ENCODE measurements at places on chromosomes 12 and 14.
A peak's percentile ranks its signal among the peaks of the same experiment; 100 is the strongest.

DNA sequence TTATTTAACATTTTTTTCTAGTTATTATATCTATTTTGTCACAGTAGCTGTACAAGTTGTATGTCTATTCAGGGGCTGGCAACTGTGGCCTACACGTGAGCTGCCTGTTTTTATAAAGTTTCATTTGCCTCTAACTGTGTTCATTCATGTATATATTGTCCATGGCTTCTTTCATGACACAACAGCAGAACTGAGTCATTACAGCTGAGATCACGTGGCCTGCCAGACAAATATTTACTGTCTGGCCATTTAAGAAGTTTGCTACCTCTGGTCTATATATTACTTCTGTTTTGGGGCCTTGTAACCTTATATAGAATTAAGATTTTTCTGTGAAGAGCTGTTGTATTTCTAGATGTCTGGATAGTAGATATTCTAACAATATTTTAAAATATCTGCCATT, 37.9 kb downstream of the KIAA0586 start:
- no peak overlapping the region for H3K27ac ChIP-seq
- H3K4me3 ChIP-seq, result no peak overlapping the region
- peaks cover 15% of the 10 kb centered on the region for H3K4me1 ChIP-seq
- peak; percentile 91 for DNase-seq
- peaks cover 45% of the 10 kb centered on the region for H3K36me3 ChIP-seq

DNA sequence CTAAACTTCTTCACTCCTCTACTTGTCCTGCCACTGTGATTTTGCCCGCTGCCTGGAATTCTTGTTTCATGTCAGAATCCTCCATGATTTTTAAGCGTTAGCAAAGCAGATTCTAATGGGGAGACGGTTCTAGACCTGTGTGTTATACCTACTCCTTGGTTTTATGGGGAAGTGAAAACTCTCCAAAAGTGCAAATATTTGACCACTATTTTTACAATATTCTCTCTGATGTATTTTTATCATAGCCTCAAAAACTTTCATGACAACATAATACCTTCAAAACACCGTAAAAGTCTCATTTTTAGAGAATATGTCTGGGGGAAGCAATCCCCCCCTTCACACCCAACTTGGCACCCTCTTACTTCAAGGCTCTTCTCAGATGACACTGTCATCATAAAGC, 12.9 kb upstream of the KRAS start:
- peaks cover 19% of the 10 kb centered on the region for H3K27me3 ChIP-seq
- no peak overlapping the region for H3K27ac ChIP-seq
- H3K36me3 ChIP-seq, result no peaks in the 10 kb centered on the region
- no peaks in the 10 kb centered on the region for H3K4me1 ChIP-seq
- no peak overlapping the region for H3K4me3 ChIP-seq

DNA sequence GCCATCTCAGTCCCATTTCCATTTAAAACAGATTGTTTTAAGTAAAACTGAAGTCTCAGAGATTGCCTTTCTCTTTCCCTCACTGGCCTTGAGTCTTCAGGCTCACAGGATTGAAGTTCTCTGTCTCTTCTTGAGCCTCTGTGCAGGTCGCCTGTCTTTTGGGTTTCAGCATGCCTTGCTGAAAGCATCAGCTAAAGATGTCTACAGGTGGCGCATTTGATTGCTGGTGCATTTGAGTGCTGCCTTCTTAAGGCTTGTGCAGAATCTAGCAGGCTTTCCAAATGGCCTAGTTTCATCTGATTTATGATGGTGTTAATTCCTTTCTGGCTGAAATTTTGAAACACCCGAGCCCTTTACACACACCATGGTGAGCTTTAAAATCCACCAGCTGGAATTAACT, 1062.2 kb upstream of the FBXO33 start:
- no peak overlapping the region for H3K4me3 ChIP-seq
- H3K27ac ChIP-seq, result no peak overlapping the region
- H3K27me3 ChIP-seq, result no peaks in the 10 kb centered on the region
- DNase-seq, result peak; percentile 8

DNA sequence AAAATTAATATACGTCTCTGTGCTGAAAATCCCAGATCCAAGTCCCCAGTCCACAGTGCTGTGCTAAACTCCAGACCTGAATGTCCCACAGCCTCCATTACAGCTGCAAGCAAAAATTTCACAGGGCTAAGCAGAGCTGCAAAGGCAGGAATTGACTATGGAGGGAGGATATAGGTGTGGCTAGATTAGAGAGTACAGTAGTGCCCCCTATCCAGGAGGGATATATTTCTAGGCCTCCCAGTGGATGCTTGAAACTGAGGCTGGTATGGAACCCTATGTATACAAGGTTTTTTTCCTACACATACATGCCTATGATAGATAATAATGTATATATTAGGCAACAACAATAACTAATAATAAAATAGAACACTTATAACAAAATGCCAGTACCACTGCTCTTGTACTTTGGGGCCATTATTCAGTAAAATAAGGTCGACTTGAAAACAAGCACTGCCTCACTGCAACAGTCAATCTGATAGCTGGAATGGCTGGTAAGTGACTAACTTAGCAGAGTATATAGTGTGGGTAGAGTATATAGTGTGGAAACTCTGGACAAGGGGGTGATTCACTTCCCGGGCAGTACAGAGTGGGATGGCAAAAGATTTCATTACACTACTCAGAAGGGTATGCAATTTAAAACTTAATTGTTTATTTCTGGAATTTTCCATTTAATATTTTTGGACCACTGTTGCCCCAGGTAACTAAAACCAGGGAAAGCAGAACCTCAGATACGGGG, 82.7 kb downstream of the C14orf132 start:
- DNase-seq, result no peak
- peaks cover 3% of the 10 kb centered on the region for H3K27me3 ChIP-seq
- H3K27ac ChIP-seq, result no peak overlapping the region
- no peaks in the 10 kb centered on the region for H3K4me1 ChIP-seq

DNA sequence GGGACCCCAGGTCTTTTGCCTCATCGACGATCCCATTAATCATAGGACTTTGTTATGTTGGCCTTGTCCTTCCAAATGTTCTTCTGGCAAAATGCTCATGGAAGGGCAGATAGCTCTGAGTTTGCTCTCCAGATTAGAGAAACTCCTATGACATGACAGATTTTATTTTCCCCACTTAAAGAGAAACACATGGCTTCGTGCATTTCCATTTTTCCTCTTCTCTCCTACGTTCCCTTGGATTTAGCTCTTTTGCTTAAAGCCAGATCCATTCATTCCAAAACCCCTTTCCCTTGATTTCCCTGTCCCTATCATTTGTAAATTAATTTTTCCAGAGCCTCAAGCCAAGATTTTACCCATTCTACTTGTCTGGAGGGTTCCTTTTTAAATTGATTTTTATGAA, 2.9 kb downstream of the PRIMA1 start:
- H3K36me3 ChIP-seq, result no peaks in the 10 kb centered on the region
- peaks cover 55% of the 10 kb centered on the region for H3K27me3 ChIP-seq
- no peak overlapping the region for H3K27ac ChIP-seq
- no peaks in the 10 kb centered on the region for H3K4me1 ChIP-seq

DNA sequence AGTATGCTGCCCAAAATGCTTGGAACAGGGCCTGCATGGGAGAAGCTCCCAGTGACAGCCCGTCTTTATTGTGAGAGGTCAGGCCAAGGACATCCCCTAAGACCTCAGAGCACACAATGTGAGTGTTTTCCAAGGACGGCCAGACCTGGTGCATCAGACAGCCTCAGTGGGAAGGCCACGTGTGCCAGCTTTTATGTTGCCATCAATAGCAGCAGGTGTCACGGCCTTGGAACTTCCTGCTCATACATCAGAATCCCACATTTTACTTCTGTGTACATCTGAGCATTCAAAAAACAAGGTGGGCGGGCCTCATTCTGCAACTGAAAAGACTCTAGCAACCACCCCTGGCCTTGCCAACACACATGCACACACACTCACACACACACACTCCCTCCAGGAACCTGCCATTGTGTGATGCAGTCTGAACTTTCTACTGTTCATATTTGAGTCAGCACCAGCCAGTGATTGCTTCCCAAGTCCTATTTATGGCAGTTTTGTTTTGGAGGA, 753.1 kb upstream of the TBX3 start:
- H3K36me3 ChIP-seq, result no peaks in the 10 kb centered on the region
- DNase-seq, result no peak
- H3K4me1 ChIP-seq, result peaks cover 10% of the 10 kb centered on the region
- H3K27me3 ChIP-seq, result no peaks in the 10 kb centered on the region
- H3K4me3 ChIP-seq, result no peak overlapping the region

DNA sequence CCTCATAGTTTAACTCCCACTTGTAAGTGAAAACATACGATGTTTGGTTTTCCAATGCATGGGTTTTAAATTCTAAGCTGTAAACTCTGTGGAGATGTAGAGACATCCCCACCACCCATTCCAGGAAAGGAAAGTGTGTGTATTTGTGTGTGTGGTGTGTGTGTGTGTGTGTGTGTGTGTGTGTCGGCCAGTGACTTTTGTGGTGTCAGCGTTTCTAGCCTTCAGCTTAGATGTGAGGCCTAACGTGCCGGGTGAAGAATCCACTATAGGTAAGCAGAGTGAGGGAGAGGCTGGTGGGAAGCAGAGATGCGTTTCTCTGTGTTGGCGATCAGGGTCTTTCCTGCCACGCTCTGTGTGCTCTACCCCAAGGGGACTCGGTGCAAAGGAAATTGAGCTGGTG, 93.0 kb downstream of the SLC24A4 start:
- no peak overlapping the region for H3K4me3 ChIP-seq
- no peaks in the 10 kb centered on the region for H3K36me3 ChIP-seq
- DNase-seq, result no peak
- H3K4me1 ChIP-seq, result no peaks in the 10 kb centered on the region

- H3K27ac ChIP-seq, result no peak overlapping the region
- peaks cover 14% of the 10 kb centered on the region for H3K4me1 ChIP-seq
- DNase-seq, result no peak
- H3K27me3 ChIP-seq, result no peaks in the 10 kb centered on the region
- no peak overlapping the region for H3K4me3 ChIP-seq
- H3K36me3 ChIP-seq, result peaks cover 7% of the 10 kb centered on the region
Observed at GRCh38 chr12:95393191-95393790, 80.7 kb upstream of the METAP2 start.

- H3K4me3 ChIP-seq, result peak overlapping the region; percentile 80
- H3K36me3 ChIP-seq, result peaks cover 28% of the 10 kb centered on the region
- H3K4me1 ChIP-seq, result peaks cover 36% of the 10 kb centered on the region
- DNase-seq, result peak; percentile 79
- no peaks in the 10 kb centered on the region for H3K27me3 ChIP-seq
Observed at GRCh38 chr12:110280392-110280778, 662 bp upstream of the ATP2A2 start.

GRCh38 chr14:55316564-55316963, 45.3 kb downstream of the FBXO34 start:
- H3K27me3 ChIP-seq, result no peaks in the 10 kb centered on the region
- no peaks in the 10 kb centered on the region for H3K4me1 ChIP-seq
- DNase-seq, result no peak
- no peak overlapping the region for H3K27ac ChIP-seq
- H3K36me3 ChIP-seq, result peaks cover 29% of the 10 kb centered on the region

DNA sequence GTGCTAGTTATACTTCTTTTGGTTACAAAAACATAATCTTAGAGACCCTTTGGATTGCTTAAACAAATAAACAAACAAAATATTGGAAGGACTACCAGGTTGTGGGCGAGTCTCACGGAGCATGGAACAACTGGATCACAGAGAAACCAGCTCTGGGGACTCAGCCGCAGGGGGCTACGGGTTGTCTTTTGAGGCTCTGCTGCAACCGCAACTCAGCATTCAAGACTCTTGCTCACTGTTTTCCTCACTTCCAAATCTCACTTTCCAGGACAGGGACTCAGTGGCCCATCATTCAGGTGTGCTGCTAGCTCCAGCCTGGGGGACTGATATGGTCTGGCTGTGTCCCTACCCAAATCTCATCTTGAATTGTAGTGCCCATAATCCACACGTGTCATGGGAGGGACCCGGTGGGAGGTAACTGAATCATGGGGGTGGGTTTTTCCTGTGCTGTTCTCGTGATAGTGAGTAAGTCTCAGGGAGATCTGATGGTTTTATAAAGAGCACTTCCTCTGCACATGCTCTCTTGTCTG, 14.0 kb upstream of the SERPINA4 start:
- H3K36me3 ChIP-seq, result no peaks in the 10 kb centered on the region
- no peak for DNase-seq
- H3K27me3 ChIP-seq, result no peaks in the 10 kb centered on the region
- H3K4me3 ChIP-seq, result no peak overlapping the region

- no peak overlapping the region for H3K27ac ChIP-seq
- no peak for DNase-seq
- no peaks in the 10 kb centered on the region for H3K4me1 ChIP-seq
- no peaks in the 10 kb centered on the region for H3K36me3 ChIP-seq
- H3K27me3 ChIP-seq, result no peaks in the 10 kb centered on the region
- no peak overlapping the region for H3K4me3 ChIP-seq
Observed at GRCh38 chr12:26713885-26714383, 119.1 kb downstream of the ITPR2 start.

DNA sequence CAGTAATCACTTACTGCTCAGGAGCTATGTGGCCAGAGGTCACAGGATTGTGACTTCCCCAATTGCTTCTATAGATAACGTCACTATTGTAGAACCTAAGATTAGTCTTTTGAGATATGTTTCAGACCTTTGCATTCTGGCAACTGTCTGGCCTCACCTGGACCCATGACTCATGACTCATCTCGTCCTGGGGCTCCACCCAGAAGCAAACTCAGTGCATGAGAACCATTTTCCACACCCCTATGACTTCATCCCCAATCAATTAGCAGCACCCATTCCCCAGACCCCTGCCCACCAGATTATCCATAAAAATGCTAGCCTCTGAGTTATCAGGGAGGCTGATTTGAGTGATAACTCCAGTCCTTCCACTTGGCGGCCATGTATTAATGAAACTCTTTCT, 186.9 kb downstream of the EMP1 start:
- peak; percentile 50 for DNase-seq
- H3K27me3 ChIP-seq, result no peaks in the 10 kb centered on the region
- peak overlapping the region; percentile 27 for H3K27ac ChIP-seq
- no peak overlapping the region for H3K4me3 ChIP-seq
- H3K4me1 ChIP-seq, result peaks cover 27% of the 10 kb centered on the region

GRCh38 chr12:6834254-6834653, 6.0 kb downstream of the P3H3 start:
- H3K27ac ChIP-seq, result no peak overlapping the region
- H3K4me1 ChIP-seq, result no peaks in the 10 kb centered on the region
- no peaks in the 10 kb centered on the region for H3K36me3 ChIP-seq
- H3K27me3 ChIP-seq, result no peaks in the 10 kb centered on the region
- no peak for DNase-seq
- no peak overlapping the region for H3K4me3 ChIP-seq

DNA sequence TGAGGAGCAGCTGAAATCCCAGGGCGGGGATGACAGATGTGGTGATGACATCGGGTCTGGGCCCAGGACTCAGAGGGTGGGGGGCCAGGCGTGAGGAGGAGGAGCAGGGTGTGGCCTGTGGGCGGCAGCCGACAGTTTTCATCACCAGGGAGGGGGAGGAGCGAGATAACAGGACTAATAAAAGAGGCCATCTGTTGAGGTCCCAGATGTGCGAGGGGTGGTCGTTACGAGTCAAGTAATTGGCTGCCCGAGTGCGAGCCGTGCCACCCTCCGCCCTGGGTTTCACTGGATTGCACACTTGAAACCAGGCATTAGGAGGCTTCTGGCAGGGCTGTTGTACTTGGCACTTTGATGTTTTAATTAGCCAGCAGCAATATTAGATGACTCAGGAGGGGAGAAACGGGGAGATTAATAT, 67.2 kb downstream of the NOS1 start:
- peaks cover 12% of the 10 kb centered on the region for H3K27me3 ChIP-seq
- no peak overlapping the region for H3K4me3 ChIP-seq
- H3K36me3 ChIP-seq, result no peaks in the 10 kb centered on the region
- H3K27ac ChIP-seq, result no peak overlapping the region
- H3K4me1 ChIP-seq, result no peaks in the 10 kb centered on the region

All from PC-3 (cell line).